ENCODE measurements at places on chromosomes 12 and 14.

DNA sequence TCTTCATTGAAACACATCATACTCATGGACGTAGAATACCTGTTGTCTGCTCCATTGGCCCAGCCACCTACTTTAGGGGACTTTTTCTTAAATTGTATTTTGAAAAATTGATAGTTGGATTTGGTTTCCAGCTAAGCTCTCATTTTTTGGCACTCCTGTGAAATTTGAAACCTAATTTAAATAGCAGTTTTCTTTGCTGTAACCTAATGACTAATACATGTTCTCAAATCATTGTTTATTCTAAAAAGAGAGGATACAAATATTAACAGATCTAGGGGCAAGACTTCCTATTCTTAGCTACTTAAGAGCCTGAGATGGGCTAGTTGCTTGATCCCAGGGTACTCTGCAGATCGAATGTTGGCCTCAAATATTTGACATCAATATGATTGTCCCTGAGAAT is 78.9 kb downstream of the PLEKHA5 start:
- no peak for DNase-seq

DNA sequence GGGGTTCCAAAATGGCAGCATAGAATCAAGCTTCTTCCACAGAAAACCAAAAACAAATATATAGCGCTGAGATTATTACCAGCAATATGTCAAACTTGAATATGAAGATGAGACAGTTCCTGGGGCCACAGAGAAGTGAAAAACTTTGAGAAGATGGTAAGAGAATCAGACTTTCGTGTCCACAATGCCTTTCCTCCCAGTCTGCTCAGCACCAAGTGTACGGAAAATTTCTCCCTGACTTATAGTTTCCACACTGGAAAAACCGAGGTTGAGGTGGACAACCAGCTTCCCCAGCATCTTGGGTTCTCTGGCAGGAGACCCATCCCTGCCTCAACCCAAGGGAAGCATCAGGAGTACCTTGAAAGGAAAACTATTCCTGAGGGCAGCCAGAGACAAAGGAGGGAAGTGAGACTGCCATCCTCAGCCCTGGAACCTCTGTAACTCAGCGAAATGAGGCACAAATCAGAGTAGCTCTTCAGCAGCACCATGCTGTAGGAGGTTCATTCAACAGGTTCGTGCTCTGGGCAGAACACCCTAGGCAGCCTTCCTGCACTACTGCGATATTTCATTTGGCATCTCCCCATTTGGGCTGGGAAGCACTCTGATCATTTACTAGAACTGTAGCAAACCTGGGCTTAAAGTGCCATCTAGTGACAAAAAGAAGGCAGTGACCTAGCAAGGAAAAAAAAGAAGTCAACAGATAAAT is 52.4 kb upstream of the CAPRIN2 start:
- DNase-seq: no peak

- DNase-seq: no peak
These were observed 10.1 kb upstream of the JDP2 start for GRCh38 chr14:75417674-75418073.

DNA sequence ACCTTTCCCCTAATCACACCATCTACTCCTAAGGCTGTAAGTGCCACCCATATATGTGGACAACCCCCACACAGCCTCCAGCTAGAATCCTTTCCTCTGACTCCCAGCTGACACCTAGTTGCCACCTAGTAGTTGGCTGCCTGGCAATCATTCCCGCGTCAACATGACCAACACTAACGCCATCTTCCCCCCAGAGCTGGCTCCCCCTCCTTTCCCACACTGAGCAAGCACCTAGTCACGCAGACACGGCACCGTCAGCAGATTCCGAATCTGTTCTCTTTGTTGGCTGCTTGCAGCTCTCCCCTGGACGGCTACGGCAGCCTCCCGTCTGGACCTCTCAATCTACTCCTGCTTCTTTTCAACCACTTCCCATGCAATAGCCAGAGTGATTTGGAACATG is 27.7 kb downstream of the UBR7 start:
- no peak for DNase-seq

GRCh38 chr12:1932264-1932777 is 13.9 kb upstream of the CACNA2D4 start:
- peak; percentile 60 for DNase-seq

- no peak for DNase-seq
These were observed 373.4 kb downstream of the RAD51B start for GRCh38 chr14:68192935-68193334.

Data from left forelimb (tissue), 1 donor.